ENCODE measurements at places on chromosomes 4 and X.

GRCh38 chr4:176810481-176811249 is 17.9 kb upstream of the VEGFC start:
- no peak for DNase-seq

- DNase-seq = no peak
Measured at GRCh38 chr4:181757098-181757497, 486.1 kb upstream of the TENM3 start.

- DNase-seq = no peak
Measured at GRCh38 chr4:66273110-66273509, 602.8 kb upstream of the EPHA5 start.

DNA sequence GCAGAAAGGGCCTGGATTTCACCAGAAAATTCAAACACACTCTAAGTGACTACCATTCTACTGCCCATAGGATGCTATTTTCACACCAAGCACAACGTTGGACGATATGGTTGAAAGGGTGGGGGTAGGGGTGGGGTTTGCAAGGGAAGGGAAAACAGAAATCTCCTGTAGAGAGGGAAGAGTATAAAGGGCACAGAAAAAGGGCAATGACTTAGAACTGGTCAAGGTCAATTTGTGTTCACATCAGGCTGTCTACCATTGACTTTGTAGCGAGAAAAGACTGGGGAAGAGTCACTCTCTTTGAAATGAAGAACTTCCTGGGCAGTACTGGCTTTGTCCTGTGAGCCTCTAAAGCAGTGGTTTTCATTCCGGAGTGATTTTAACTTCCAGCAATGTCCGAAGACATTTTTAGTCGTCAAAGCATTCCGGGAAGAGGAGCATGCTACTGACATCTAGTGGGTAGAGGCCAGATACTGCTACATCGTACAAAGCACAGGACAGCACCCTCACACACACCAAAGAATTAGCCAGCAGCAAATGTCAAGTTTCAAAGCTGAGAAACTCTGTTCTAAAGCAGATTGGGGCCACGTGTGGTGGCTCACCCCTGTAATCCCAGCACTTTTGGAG is 48.4 kb upstream of the SLC7A3 start:
- DNase-seq = peak; percentile 3

DNA sequence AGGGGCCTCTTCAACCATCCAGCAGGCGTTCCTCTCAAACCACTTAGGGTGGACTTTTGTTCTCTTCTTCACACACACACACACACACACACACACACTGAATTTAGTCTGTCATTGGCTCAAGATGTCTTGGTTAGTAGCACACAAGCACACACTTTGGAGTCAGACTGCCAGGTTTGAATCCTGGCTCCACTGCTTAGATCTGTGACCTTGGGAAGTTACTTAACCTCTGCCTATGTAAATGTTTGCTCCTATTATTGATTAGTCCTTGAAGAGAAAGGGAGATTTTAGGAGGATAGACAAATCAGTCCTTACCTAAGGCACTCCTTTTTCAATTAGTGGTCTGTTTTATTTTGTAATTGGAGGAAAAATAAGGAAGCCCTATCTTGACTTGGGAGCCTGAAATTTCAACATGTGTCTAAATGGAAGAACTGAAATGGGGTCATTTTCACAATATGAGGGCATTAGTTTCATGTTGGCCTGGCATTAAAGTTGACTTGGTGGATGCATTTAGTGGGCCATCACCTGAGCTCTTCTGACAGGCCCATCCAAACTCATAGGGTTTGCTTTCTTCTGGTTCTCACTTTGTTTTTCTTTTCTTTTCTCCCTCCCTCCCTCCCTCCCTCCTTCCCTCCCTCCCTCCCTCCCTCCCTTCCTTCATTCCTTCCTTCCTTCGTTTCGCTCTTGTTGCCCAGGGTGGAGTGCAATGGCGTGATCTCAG is 13.3 kb upstream of the TMEM131L start:
- no peak for DNase-seq

DNA sequence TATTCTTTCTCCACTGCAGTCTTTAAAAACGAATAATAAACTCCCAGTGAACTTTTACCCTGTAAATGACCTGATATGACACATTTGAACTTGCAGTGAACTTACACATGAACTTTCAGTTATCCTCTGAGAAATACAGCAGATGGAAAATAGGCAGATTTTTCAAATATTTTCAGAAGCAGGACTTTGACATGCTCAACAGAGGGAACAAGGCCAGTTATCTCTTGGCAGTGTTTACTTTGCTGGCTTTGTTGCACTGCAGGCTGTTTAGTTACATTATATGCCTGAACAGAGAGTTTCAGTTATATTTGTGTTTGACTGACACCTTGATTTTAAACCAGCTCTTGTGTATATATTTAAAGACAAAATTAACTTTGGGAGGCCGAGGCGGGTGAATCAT is 47.6 kb upstream of the FGG start:
- no peak for DNase-seq

GRCh38 chr4:6380746-6381410 is 91.5 kb downstream of the PPP2R2C start:
- no peak for DNase-seq

DNA sequence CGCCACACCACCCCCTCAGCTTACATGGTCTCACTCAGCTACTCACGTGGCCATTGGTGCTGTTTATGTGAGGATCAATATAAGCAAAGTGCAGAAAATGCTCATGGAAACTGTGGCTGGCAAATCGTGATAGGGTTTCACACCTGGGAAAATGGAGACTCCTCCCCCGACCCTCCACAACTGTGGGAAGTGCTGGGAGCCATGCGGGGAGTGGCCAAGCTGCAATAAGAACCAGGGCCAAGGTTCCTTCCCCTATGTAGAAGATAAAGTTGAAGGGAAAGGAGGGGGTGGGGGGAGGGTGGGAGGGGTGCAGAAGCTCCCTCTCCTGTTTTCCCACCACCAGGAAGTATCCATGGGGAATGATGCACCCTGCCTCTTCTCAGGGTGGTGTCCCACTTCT is 145.5 kb upstream of the MAMLD1 start:
- DNase-seq = no peak

- DNase-seq = no peak
Measured at GRCh38 chrX:12685541-12685940, 105.7 kb upstream of the PRPS2 start.

DNA sequence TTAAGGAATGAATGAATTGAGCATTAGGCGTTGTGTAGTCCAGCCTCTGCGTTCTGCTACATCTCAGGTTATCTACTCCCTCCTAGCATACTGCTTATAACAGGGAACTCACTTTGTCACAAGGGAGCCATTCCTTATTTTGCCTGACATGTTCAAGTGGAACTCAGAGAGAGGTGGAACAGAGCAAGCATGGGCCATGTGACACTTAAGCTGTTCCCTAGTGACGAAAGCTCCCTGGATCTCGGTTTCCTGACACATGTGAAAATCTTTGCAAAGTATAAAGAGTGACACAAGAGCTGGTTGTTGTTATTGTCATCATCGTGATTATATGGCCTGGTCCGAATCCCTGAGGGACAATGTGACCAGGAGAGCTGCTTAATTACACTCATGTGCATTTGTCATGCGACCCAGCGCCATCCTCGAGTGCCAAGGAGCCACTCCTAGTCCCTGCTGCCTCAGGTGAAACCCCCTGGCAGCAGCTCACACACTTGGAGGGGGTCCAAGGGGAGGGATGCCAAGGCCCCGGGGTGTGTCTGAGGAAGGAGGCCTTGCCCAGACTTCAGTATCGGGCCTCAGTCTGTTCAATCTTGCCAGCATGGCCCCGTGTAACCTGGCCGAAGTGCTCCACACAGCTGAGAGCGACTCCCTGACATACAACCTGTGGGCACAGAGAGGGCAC is 98.5 kb upstream of the MAP3K15 start:
- DNase-seq = no peak

DNA sequence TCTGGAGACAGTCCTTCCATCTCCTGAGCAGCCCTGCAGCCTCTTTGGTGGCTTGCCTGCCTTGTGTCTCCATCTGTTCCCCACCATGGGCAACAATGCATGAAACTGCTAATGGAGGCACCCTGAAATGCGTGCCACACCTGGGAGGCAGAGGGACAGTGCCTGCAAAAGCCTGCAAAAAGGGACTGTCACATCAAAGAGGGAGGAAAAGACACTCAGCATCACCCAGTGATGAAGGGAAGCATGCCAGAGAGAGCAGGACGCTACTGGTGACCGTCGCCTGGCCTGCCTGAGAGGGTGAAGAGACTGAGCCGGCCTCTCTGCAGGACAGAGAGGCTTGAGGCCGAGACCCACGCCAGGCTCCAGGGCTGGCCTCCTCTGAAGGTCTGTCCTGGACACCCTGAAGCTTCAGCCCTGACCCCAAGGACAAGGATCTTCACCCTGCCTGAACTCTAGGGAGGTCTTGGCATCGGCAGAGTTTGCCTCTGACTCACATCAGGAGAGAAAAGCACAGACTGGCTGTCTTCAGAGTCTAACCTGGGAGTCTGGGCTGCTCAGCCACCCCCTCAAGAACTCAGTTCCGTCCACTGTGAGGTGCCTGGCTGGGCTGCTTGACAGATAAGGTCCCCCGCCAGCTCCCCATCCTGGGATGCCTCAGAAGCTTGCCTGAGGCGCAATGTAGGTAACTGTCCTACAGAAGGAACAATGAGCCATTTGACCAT is 8.1 kb downstream of the ACSL1 start:
- DNase-seq = no peak

DNA sequence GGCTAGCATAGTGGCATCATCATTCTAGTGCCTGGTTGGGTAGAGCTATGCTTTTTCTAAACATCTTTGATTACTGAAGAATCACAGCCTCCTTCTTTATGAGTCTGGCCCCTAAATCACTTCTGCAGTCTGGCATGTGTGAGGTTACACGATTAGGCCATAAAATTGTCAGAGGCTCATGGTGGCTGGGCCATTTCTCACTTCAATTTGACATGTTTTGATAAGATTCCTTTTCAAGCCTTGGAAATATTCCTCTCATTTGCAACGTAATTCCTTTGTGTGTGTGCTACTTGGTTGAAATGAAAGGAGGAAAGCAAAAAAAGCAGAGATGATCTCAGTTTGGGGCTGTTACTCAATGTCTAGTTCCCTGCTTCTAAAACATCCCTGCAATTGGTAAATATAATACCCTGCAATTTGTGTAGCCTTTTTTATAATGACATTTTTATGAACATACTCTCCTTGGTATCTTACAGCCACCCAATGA is 6.2 kb downstream of the CCKAR start:
- no peak for DNase-seq

DNA sequence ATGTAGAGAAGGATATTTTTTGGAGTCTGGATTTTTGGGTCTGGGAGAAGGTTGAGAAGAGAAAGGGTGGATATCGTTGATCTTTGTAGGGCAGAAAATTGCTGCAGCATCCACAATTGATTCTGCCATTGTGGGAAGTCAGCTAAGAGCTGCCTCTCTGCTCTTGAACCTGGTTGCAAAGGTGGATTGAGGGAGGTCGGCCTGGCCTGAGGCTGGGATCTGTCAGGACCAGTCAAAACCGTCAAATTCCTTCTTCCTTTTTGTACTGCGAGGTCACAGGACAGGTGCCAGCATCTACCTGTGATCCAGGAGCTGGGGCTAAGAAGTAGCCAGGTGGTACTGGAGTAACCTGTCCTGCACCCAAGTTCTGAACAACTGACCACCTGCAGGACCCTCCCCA is 93.7 kb downstream of the SHOX start:
- no peak for DNase-seq

GRCh38 chr4:110840221-110840654 is 217.4 kb upstream of the PITX2 start:
- DNase-seq = no peak

- DNase-seq = no peak
Measured at GRCh38 chr4:38695809-38696208, 31.8 kb downstream of the KLF3 start.

- no peak for DNase-seq
Measured at GRCh38 chr4:2226261-2226660, 15.7 kb downstream of the HAUS3 start.

DNA sequence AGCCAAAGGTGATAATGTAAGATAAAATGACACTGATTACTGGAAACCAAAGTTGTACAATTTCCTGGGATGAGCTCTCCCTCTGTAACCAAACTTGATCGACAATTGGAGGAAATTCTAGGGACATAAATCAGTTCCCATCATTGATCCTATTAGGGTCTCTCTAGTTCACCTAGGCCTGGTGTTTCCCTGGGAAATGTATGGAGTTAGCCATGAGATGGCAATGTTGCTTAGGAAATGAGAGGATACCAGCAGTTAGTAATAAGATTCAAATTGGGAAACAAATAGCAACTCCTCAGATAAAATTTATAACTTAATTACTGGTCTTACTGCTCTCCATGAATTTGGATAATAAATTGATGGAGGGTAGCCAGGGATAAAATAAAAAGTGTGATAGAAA is 52.2 kb downstream of the SPATA18 start:
- no peak for DNase-seq

DNA sequence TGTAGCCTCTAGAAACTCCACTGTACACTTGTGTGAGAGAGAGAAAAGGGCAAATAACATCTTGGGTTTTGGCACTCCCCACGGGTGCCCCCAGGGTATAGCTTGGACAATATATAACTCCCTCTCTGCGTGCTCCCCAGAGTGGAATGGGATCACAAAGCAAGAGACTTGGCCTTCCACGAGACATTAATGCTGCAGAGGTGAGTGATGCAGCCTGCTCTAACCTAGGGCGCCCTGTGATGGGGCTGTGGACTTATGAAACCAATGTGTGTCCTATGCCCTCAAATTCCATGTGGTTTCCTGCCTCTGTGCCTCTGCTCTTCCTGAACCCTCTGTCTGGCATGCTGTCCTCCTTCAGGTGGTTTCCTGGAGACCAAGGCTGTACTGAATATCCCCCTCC is 22.0 kb upstream of the FAM9C start:
- DNase-seq = no peak

DNA sequence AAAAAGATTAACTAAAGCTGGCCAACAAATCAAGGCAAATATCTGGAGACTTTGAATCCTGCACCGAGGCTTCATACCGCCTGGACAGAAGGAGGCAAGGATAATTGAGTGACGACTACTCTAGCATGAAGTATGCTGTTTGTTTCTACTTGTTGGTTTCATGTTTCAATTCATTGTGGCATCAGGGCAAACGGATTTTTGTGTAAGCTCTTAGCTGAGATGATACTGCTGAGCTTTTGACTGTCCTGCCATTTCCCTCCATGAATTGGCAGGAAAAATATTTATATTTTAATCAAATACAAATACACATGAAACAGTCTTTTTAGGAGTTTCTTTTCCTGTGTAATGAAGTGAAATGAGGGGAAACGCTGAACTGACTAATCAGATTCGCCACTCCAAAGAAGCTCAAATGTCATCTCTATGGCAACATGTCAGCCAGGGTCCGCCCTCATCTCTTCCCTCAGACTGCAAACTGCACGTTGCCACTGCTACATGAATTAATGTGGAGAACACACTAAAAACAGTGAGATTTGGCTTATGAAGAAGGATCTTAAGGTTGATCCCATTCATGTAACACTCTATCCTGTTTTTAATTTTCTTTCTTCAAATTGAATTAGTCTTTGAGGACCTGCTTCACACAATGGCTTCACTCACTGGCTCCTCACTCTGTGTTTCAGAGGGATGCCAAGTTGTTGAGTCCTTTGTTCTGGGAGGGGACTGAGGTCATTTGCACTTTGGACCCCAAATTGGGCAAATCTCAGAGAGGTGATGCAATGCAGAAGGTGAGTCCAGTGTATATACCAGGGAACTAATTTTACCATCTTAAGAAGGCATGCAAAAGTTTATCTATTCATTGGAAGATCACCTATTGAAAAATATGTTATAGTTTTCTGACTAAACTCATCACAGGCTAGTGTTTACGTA is 149.6 kb upstream of the MID1 start:
- no peak for DNase-seq

Measured in activated CD4-positive, alpha-beta T cell treated with anti-CD3 and anti-CD28 coated beads, Interleukin-2, amount 50 U/mL, for 48 hours (primary cell).